NCI-H2029 treated with DMSO at 0.1 percent for 48 hours (cell line): ENCODE measurements at places on chromosomes 16 and 17.

- no peak for DNase-seq
These were observed 35.2 kb upstream of the KIFC3 start for GRCh38 chr16:57837305-57838125.

- no peak for DNase-seq
These were observed 5.7 kb downstream of the OR4D2 start for GRCh38 chr17:58172369-58173071.

DNA sequence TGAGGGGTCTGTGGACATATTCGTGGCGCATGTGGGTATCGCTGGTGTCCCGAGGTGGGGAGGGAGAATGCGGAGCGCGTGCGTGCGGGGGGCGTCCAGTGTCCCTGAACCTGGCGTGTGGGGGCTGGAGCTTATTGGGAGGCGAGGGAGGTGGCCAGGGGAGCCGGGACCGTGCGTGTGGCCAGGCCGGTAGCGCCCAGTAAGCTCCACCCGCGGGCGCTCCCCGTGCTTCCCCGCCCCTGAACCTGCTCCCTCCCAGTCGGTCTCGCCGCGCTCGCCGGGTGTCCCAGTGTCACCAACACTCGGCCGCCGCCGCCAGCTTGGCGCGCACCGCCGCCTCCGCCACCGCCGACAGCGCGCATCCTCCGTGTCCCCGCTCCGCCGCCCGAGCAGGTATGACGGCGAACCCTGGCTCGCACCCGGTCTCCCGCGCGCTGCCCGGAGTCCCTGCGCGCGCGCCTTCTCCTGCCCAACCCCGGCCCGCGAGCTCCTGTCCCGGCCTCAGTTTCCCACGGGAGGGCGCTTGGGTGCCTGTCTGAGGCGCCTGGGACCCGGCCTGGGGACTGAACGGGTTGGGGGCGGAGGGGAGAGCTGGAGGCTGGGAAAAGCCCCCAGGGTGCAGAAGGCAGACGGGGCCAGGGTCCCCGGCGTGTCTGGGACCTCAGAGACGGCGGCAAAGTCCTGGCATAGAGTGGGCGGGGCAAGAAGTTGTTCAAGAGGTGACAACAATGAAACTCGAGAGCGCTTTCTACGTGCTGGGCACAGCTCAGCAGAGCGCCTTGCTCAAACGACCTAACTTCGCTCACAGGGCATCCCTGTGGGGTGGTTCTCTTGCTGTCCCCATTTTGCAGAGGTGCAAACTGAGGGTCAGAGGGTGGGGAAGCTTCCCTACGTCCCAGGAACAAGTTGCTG, at the start of gene SCNN1B:
TSS of gene SCNN1B (plus strand) at position 258 of the 912 bp plus-strand sequence. CDS start 46,298 bp downstream, outside the sequence.
- DNase-seq: no peak

GRCh38 chr16:13390093-13390985, 488.9 kb downstream of the SHISA9 start:
- DNase-seq: peak; percentile 3

DNA sequence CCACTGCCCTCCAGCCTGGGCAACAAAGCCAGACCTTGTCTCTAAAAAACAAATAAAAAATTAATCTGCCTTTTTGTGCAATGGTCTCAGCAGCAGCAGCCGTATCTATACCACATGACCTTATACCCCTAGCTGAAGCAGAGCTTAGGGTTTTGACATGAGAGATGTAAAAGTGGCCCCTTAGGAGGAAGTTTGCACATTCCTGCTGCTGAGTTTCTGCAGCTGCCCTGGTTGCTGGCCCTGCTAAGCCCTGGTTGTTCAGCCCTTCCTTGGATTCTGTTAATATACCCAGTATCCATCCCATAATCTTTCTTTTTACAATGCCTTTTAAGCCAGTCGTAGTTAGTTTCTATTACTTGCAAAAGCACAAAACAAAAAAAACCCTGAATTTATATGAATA, 33.0 kb upstream of the PRKCB start:
- no peak for DNase-seq

GRCh38 chr17:75639771-75640555, 6.7 kb downstream of the SMIM5 start:
- no peak for DNase-seq

DNA sequence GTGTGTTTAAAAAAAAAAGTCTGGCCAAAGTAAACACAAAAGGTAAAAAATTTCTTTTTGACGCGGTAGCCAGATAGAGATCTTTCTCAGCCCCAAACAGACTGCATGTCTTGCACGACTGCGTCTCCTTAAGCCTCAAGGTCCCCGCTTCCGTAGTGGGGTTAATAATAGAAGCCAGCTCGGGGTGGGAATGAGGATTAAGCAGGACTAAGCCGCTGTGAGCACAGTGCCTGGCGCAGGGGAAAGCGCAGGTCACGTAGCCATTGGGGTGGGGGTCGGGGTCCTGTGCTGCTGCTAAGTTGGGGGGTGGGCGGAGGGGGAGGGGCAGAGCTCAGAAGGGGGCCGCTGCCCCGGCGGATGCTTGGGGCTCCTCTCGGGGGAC, 521 bp downstream of the GGA2 start:
- no peak for DNase-seq

- DNase-seq: no peak
These were observed 53.6 kb downstream of the GRB7 start for GRCh38 chr17:39791111-39791992.

DNA sequence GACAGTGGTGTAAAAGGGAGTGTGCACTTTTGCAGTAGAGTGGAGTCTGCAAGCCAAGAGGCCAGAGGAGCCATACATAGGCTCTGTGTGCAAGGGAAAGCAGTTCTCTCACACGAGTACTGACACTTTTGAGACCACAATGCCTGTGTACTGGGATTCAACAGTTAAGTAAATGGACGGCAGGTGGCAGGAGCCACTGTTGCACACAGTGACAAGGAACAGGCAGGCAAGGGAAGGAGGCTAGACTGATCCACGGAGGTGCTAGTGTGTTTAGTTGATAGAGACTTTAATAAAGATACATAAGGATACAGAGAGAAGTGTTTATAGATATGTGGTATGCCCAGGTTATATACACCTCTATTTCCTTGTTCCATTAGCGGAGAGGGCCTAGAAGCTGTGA, 67.0 kb downstream of the MPRIP start:
- peak; percentile 19 for DNase-seq

GRCh38 chr17:56121191-56122051, 31.9 kb upstream of the ANKFN1 start:
- no peak for DNase-seq

GRCh38 chr17:61490540-61490975, 38.3 kb downstream of the TBX4 start:
- DNase-seq: no peak

DNA sequence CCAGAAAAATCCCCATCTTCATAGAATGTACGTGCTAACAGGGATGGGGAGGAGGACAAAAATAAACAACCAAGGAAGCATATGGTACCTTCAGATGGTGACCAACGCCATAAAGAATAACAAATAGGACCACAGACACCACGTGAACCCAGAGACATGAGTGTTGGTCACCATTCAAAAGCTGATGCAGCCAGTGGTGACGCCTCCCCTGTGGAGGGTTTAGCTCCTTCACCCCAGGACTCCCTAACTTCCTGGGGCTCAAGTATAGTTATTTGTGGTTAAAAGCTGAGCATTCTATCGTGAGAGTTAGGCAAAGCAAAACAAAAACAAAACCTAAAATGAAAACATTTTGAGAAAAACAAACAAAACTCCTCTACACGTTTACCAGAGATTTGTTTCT, 184.7 kb downstream of the SOX9 start:
- no peak for DNase-seq

GRCh38 chr16:11194913-11195312, 61.1 kb downstream of the SOCS1 start:
- DNase-seq: no peak

GRCh38 chr16:65034915-65035314, 86.9 kb downstream of the CDH11 start:
- DNase-seq: no peak
